ENCODE measurements at places on chromosomes 12 and 14.

- peak; percentile 99 for DNase-seq
These were observed 2.4 kb upstream of the A2M start for GRCh38 chr12:9118158-9118557.

DNA sequence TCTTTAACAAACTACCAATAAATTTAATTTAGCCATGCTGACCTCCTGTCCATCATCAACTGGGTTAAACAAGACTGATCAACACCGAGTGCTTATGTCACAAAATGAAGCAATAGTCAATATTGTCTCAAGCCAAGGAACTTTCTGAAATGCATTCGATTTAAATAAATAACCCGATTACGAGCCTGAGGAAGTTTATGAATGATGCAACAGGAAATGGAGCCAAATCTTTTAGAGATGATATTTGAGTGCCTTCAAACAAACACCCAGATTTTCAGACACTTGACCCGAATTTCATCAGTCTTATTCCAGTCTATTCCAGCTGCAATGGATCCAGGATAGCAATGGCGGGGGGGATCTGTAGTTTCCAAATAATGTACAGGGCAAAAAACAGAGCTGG, 27.9 kb downstream of the FAR2 start:
- no peak for DNase-seq

DNA sequence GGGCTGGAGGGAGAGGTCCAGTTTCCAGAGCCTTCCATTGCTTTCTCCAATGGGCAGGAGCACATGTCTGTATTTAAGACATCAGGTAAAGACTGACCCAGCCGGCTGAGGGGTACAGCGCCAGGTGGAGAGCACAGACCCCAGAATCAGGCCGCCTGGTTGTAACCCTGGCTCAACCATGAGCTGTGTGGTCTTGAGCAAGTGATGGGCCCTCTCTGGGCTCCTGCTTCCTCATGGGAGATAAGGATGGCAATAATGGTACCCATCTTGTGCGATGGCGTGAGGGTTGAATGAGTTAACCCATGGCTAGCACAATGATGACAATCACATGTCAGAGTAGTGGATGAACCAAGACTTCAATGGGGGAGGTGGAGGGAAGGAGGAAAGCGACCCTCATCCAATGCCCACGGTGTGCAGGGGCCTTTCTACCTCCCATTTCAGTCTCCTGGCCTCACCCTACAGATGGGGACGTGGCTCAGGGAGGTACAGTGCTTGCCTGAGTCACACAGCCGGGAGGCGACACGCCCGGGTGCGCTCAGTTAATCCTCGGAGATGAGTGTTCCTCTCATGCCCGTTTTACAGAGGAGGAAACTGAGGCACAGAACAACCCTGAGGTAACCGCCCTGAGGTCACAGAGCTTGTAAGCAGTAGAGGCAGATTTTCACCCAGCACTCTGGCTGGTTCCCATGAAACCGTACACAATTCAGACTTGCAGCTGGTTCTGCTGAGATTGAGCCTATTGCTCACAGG, 163.9 kb downstream of the RBM19 start:
- no peak for DNase-seq

DNA sequence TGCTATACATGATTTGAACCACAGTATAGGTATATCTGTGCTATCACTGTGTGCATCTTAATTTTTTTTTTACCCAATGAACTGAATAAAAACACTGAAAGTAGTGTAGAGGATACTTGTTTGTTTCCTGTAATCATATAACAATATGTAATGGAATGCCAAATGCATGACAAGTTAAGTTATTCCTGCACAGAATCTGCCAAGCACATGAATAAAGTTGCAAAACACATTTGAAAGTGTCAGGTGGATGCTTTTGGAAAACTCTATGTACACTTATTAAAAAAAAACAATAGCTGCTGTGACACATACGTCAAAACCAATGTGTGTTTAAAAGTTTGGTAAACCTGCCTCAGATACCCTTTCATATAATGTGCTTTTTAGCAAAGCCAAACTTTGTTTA, 1638.1 kb upstream of the SEL1L start:
- DNase-seq = no peak

DNA sequence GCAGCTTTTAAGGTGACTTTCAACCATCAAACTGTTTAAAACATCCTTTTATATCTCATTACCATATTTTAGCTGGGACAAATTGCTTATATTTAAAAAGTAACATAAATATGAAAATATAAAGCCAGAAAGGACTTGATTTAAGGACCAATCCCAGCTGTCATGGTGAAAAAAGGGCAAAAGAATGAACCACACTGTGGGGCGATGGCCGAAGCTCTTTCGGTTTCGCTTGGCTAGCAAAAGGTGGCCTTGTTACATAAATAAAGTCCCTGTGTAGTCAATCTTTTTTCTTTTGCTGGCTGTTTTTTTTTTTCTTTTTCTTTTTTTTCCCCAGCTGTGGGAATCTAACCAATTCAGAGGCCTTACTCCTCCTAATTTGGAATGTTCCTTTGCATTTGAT, 50.9 kb downstream of the FBXO33 start:
- DNase-seq = no peak

GRCh38 chr12:114821570-114821969, 137.6 kb upstream of the TBX3 start:
- DNase-seq = no peak

DNA sequence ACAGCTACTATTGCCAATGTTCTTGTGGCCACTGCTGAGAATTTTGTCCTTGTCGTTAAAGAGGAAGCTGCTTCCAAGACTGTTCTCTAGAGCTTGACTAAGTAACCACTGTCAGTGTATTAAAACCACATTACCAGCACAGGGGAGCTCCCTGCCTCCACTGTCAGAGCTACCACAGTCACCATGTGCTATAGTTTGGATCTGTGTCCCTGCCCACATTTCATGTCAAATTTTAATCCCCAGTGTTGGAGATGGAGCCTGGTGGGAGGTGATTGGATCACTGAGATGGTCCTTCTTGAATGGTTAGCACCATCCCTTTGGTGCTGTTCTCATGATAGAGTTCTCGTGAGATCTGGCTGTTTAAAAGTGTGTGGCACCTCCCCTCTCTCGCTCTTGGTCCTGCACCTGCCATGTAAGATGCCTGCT, 23.2 kb upstream of the RAP1B start:
- peak; percentile 94 for DNase-seq

DNA sequence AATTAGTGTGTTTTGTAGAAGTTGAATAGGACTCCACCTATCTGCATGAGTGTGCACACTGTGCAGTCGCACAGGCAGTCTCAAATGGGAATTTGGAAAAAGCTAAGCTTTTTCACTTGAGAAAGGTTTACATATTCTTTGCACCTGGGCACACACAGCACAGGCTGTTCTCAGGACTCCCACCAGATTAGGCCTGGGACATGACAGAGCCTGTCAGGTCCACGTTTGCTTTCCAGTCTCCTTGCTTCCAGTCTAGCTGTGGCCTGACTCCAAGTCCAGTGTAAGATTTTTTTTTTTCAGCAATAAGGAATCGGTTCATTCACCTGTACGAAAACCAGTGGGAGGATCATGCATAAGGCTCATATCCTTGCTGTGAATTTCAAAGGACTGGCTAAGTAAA, 181.3 kb downstream of the ZFP36L1 start:
- no peak for DNase-seq

DNA sequence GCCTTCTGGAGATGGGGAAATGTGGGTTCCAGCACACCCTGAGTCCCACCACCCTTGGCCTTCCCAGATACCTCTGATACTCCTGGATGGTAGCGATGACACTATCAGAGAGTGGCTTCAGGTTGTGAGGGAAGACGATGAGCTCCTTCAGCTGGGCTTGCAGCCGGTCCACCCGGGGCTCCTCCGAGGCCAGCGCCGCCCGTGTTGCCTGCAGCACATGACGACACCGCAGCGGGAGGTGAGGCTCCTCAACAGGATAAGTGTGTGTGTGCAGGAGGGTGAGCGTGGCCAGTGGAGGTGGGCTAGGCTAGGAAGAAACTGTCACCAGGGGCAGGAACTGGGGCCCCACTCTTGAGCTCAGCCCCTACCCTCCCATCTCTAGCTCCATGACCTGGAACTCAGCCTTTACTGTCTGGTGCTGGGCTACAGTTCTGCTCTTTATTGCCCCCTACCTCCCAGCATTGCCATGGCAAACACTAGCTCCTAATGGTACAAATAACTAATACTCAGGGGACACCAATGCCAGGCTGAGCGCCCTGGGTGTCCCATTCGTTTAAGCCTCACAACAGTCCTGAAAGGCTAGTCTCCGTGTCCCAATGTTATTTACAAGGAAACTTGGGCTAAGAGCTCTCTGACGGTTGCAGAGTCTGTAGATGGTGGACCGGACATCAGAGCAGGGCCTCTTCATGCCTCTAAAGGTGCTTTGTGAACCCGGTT, 64.1 kb downstream of the SYNE3 start:
- DNase-seq = peak; percentile 39

DNA sequence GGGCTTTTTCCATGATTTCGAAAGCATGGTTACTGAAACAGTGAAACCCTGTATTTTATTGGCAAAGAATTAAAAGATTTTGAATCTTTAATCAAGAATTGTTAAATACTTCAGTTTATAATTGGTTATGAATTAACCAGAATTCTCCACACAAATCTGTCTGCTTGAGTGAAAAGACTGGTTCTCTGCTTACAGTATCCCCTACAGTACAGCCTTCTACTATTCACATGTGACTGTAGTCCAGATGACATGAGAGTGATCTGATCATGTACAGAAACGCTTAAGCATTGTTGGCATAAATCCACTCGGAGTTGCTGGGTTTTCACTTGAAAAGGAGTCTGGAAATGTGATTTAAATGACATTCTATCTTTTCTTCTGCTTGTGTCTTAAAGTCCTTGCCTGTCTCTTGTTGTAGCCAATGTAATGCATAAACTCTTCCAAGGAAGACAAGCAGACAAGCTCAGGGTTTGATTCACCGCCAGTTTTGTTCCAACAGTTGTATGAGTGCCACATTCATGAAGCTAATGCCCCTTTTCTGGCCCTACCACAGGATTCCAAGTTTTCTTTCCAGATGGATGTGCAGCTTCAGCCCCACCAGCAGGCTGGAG, 222.0 kb upstream of the LRIG3 start:
- no peak for DNase-seq

- peak; percentile 86 for DNase-seq
These were observed 11.1 kb downstream of the RIN3 start for GRCh38 chr14:92524602-92525185.

DNA sequence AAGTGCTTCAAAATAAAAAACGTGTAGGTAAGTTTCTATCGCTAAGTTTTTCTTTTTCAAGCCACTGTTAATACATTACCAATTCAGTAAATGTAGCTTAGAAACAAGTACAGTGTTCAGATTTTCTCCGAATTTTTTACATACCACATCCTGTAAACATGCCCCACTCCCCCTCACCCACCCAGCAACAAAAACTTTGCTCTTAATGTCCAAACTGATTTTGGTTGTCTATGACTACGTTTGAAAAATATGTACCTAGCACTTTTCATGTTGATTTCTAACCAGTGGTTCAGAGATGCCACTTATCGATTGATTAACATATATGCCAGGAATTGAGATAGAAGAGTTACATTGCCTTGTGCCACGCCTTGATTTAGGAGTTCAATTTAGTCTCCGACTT, 663 bp upstream of the LIN7A start:
- DNase-seq = no peak

DNA sequence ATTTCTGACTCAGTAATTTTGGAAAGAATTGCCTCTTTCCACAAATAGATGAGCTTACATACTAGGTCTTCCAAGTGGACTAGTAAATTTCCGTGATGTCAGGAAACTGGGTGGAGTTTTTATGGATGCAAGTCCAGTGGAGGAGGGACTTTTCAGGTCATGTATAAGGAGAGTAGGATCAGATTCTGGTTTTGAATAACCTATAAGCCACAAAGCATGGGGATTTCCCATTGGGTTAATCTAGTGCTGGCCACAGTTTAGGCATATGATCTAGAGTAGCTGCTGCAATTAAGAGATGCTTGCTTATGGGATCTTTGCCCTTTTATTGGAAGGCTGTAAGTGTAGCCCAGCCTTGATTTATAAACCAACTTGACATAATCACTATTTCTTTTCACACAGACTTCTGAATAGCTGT, 33.8 kb downstream of the STK38L start:
- peak; percentile 27 for DNase-seq

DNA sequence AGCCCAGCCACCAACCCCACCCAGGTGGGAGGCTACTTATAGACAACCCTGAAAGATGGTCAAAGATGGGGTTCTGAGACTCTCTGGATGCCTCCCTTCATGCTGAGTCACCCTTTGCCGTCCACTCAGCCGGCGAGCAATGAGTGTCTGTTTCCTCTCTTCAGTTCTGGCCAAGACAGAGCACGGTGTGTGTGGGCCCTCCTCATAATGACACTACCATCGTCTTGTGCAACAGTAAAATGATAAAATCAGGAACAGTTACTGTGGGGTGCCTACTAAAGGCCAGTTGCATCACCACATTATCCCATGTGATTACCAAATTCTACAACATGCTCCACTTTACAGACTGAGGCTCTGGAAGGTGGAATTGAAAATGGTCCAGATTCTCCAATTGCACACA, 7.0 kb upstream of the BDKRB1 start:
- peak; percentile 19 for DNase-seq

GRCh38 chr14:69171569-69171968, 18.6 kb upstream of the DCAF5 start:
- no peak for DNase-seq

- DNase-seq = no peak
These were observed 78.0 kb downstream of the PRKCH start for GRCh38 chr14:61399365-61399764.

- DNase-seq = no peak
These were observed 20.2 kb downstream of the TMX1 start for GRCh38 chr14:51260225-51260624.

GRCh38 chr12:104049903-104050356, at the start of gene GLT8D2:
GLT8D2 (minus strand) TSS chr12:104050187; CDS start chr12:104019648, 30,539 bp downstream.
- peak; percentile 54 for DNase-seq

DNA sequence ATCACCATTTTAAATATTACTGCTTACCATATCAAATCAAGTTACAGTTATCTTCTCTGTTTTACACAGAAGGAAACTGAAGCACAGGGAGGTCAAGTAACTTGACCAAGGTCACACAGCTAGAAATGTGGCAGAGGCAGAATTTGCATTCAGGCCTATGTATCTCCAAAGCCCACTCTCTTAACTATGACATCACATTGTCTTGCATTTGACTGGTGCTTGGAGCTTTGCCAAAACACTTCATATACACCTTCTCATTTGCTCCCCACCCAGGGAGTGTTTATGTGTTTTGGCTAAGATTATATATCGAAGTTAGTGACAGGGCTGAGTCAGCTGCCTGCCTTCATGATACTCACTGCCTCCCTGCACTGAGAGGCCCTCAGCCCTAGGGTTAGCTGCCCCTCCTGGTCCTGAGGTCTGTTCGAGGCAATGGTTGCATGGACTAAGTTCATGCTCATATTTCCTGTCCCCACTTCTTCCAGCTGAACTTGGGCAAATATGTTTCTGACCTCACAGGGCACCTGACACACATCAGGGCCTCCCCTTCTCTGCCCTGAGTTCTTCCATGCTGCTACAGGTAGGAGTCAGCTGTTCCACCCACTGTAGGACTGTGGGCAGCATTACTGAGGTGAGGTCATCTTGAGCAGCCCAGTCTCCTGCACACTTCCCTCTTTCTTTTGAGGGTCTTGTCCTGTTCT, 1.8 kb downstream of the GALNT6 start:
- DNase-seq = peak; percentile 51
